ENCODE measurements at places on chromosomes 5 and 9. TPM values are rescaled to one million over a fixed set of nuclear protein-coding genes. Genes with fewer than 3 reads are reported as not detected.

FAT2 gene
- total RNA-seq: under 0.01 TPM

DNA sequence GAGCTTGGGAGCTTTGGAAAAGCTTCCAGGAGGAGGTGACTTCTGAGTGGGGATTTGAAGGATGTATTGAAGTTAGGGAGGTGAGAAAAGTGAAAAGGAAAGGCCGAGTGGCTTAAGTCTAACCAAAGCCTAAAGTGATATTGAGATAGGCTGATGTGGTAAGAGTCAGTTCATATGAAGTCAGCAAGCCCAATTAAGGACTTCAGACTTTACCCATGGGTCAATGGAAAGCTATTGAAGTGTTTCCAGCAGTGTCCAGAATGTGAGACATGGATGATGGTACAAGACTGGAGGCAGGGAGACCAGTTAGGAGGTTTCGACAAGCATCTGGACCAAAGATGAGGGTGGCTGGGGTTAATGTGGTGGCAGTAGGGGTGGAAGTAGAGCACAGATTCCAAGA is 134.3 kb upstream of the WWC1 start:
- no peak for DNase-seq

HK3 gene
- 21.0 TPM for total RNA-seq

GRCh38 chr5:127864511-127864910 is 161.3 kb downstream of the CCDC192 start:
- no peak for DNase-seq

DMRTA1 gene
- total RNA-seq: 2.1 TPM

GRCh38 chr5:56692359-56693219 is 122.8 kb upstream of the MAP3K1 start:
- no peak for DNase-seq

Data from tibial nerve (tissue), 4 donors.